Non-pigmented ciliary epithelial cell (primary cell): ENCODE measurements at places on chromosomes 11 and 22.

DNA sequence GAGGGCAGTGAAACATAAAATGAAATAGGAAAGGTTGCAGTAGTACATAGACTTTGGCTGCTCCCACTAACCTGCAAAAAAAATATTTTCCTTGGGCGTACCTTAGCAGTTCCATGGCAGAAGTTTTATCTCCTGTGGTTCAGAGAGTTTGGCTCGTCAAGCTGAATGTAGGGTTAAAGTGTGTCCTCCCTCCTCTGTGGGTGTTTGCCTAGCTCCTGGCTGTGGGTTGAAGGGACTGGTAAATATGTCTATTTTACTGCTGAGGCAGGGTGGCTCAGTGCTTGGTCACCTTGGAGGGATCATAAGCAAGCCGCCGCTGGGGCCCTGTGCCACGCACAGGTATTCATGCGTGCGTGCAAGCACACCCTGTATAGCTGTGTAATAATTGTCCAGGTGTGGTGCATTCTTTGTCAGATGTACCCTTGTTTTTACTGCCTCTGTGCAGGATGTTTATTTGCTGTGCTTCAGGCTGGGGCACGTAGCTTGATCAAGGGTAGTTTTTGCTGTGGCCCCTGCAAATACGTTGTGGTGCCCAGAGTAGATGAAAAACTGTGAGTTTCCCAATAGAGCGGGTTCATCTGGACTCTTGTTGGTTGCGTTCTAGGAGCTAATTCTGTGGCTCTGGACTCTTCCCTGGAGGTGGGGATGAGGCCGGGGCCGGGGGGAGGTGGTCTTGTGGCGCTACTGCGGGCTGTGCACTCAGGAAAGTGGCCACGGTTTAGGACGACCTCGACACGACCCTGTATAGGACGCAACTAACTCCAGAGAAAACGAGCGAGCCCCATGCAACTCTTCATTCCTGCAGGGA is 732 bp upstream of the SORL1 start:
- DNase-seq = no peak

DNA sequence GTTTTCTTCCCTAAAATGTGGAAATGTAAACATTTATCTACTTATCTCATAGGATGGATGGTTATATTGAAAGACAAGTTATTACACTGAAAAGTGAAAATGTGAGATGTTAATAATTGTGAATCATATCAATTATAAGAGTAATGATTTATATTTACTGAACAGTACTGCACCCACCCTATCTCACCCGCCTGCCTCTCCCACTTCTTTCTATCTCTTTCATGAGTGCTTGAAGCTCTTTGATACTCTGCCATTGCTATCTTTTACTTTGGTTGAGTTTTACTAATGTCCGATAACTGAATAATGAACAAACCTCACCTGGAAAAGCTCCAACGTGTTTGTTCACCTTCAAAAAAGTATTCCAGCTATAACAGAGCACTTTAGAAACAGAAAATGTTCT is 263.0 kb upstream of the UBASH3B start:
- DNase-seq = no peak

DNA sequence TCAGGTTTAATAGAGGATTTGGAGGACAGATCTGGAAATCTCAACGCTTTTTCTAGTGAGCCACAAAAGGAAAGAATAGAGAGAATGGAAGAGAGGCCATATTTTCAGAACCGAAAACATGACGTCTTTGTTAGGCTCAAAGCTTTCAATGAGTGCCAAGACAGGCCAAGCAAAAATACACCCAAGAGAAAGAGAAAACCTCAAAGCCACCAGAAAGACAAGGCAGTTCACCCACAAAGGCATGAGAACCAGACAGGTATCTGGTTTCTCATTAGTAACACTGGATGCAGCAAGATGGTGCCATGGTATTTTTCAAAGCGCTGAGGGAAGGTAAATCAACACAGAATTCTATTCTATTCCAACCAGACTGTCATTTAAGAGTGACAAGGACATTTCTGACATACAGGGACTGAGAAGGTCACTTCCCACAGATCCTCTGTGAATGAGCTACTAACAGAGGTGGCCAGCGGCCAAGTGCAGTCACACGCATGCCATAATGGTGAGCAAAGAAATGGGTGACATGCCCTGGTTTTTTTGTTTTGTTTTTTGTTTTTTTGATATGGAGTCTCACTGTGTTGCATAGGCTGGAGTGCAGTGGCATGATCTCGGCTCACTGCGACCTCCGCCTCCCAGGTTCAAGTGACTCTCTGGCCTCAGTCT is 41.9 kb downstream of the TOLLIP start:
- no peak for DNase-seq

GRCh38 chr11:123740787-123741158 is 687 bp downstream of the ZNF202 start:
- no peak for DNase-seq

- DNase-seq = peak; percentile 35
These were observed 837 bp upstream of the PLAAT5 start for GRCh38 chr11:63491636-63492372.

DNA sequence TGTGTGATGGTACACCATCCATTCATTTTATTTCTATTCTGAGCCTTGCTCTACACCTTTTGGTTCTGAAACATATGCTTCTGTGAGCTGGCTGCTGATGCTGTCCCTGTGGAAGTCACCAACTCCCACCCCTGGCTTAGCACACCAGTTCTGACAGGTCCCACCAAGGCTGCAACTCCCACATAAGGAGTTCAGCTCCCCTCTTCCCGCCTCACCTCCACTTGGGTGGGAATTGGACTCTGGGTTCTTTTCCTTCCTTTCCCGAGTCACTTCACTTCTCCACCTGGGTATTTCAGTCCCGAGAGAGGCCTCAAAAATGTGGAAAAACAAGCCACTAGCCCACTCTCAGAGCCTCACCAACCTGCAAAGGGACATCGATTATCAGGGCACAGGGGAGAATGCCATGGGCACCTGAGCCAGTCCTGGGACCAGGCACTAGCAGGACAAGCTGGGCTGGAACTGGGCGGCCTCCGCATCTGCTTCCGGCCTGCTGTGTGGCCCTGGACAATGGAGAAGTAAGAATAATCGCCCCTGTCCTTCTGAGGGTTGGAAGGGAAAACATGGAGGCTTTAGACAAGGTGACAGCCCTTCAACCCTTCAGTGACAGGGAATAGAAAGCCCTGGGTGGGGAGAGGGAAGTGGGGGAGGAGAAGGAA is 80.1 kb downstream of the IGLL1 start:
- no peak for DNase-seq

- no peak for DNase-seq
These were observed 749 bp downstream of the VWA5A start for GRCh38 chr11:124115782-124116616.

- DNase-seq = no peak
These were observed 12.1 kb downstream of the CWC15 start for GRCh38 chr11:94961255-94961654.

DNA sequence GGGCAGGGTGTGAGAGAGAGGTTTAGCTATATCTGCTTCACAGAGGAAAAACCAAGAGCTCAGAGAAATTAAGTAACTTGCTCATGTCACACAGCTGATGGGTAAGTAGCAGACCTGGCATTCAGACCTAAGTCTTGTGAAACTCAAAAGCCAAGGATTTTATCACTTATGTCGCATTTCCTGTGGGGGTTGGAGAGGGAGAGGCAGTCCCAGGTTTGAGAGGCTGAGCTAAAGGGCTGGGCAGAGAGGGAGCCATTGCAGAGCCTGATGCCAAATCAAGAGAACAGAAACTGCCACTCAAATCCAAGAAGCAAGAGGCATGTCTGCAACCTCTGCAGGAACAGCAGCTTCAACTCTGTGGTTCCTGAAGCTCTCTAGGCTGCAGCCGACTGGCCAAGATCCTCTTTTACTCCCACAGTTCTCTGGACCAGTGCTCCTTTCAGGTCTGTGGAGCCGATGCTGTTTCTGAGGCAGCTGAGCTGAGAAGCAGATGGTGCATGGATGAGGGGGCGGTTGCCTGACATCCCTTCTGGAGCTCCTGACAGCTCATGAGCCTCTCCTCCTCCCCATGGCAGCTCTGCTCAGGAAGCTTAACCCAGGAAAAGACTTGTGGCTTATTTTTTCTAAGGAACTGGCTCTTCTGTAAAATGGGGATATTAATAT is 47.6 kb upstream of the NAV2 start:
- no peak for DNase-seq

DNA sequence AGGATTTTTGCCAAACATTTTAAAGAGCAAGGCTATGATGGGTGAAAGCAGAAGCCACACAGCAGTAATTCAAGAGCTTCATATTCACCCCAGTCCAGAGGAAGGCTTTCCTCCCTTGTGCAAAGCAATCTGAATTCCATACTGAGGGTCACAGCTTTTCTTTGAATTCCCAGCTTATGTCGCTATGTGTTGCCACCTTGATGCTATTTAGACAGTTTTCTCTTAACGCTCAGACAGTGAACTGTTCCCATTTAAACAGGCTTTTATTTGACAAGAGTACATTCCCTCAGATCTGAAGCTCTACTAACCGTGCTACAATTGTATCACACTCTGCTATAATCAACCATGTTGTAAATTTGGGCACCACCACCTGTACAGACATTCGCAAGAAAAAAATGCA is 279.7 kb downstream of the CADM1 start:
- no peak for DNase-seq

- no peak for DNase-seq
These were observed 9.4 kb downstream of the SPATA19 start for GRCh38 chr11:133835593-133836548.

GRCh38 chr11:35980686-35981390 is 37.0 kb downstream of the LDLRAD3 start:
- DNase-seq = no peak

- no peak for DNase-seq
These were observed 41.7 kb downstream of the CASP12 start for GRCh38 chr11:104856607-104857006.

- no peak for DNase-seq
These were observed 27.4 kb upstream of the YPEL1 start for GRCh38 chr22:21762712-21763581.

GRCh38 chr11:124917115-124917637 is 1.9 kb upstream of the HEPN1 start:
- DNase-seq = no peak

DNA sequence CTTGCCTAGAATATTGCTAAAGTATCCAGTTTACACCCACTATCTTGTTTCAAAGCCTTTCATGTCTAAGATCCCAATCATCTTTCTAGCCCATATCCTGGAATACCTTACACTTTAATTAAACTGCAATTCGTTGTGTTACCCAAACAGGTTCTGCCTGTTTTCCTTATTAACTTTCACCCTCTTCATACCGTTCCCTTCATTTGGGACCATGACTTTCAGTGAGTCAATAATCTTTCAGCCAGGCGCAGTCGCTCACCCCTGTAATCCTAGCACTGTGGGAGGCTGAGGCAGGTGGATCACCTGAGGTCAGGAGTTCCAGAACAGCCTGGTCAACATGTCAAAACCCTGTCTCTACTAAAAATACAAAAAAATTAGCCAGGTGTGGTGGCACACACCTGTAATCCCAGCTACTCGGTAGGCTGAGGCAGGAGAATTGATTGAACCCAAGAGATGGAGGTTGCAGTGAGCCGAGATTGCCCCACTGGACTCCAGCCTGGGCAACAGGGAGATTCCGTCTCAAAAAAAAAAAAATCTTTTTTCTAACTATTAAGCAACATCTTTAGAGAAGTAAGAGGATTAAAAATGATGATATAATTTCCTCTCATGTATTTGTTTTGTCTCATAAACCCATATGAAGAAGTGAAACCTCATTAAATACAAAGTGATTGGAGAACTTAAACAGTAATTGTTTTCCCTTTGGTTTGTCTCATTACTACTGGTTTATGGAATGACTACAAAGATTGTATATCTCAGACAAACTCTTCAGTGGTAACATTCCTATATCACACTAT is 20.7 kb downstream of the DMC1 start:
- DNase-seq = no peak

DNA sequence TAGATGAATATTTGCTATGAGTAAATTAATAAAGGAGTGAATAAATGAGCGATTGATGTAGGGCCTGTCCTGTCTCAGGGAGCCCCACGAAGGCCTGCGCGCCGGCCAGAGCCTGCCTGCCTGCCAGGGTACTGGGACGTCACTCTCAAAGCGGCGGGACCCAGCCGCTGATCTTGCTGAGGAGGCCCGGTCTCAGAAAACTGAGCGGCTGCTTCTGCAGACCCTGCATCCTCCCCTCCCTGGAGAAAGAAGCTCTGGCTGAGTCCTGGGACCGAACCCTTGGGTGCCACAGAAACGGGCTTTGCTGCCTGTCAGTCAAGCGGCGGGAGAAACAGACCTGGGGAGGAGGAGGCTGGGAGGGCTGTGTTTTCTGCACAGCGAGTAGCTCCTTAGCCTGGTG is 91.6 kb upstream of the B3GAT1 start:
- no peak for DNase-seq

- DNase-seq = no peak
These were observed 39.7 kb upstream of the MMP12 start for GRCh38 chr11:102914238-102915043.

GRCh38 chr22:39598017-39598965 is 27.7 kb downstream of the CACNA1I start:
- DNase-seq = no peak

DNA sequence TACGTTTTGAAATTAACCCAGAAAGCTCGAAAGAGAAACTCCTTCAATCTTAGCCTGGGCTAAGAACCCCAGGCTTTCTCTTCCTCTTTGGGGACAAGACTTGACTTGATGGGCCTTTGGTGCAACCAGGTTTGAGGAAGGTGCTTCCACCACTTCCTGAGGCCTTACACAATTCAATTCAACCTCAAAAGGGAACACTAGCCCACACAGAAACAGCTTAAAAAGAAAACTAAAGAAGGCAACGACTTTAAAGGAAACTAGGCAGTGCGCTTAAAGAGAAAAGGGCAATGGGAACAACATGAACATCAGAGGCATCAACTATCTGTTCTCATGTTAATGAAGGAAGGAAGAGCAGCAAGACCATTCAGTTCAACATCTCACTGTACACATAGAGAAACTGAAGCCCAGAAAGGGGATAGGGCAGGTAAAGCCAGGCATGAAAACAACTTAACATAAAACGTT is 24.8 kb downstream of the PAK1 start:
- no peak for DNase-seq

DNA sequence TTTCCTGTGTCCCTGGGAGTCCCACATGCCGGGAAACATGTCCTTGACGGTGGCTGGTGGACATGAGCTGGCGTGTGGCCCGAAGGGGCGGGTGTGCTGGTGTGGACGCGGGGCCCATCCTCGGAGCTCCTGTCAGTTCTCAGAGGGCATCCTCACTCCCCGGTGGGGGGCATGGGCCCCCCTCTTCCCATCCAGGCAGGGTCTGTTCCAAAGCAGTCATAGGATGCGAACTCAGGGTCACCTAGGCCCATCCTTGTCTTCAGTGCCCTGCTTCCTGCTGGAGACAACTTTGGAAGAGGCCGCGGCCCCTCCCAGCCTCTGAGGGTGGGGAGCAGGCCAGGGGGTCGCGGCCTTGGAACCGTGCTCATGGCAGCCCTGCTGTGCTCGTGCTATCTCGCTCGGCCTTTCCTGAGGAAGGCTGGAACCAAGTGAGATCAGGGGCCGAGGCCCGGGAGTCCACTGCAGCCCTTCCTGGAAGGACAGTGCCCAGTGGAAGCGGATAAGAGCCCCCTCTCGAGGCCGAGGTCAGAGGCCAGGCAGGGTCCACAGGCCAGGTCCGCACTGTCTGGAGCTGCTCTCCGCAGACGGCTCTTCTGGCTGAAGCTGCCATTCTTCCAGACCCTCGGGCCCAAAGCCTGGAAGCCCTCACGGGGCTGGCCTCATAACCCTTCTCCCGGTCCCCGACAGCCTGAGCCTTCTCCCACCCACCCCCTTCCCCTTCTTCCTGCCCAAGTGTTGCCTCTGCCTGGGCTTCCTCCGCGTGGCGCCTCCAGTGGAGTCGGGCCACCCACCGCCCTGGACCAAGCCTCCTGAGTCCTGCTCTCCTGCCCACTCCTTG is 8.7 kb downstream of the GRK2 start:
- no peak for DNase-seq

- DNase-seq = no peak
These were observed 9.9 kb upstream of the MICALL1 start for GRCh38 chr22:37896181-37896592.
